ENCODE measurements at places on chromosomes 5 and 9. TPM values are rescaled to one million over a fixed set of nuclear protein-coding genes. Genes with fewer than 3 reads are reported as not detected.

WWC1 gene
- polyA plus RNA-seq, result 1.4 TPM

SLC25A2 gene
- polyA plus RNA-seq, result not detected

DNA sequence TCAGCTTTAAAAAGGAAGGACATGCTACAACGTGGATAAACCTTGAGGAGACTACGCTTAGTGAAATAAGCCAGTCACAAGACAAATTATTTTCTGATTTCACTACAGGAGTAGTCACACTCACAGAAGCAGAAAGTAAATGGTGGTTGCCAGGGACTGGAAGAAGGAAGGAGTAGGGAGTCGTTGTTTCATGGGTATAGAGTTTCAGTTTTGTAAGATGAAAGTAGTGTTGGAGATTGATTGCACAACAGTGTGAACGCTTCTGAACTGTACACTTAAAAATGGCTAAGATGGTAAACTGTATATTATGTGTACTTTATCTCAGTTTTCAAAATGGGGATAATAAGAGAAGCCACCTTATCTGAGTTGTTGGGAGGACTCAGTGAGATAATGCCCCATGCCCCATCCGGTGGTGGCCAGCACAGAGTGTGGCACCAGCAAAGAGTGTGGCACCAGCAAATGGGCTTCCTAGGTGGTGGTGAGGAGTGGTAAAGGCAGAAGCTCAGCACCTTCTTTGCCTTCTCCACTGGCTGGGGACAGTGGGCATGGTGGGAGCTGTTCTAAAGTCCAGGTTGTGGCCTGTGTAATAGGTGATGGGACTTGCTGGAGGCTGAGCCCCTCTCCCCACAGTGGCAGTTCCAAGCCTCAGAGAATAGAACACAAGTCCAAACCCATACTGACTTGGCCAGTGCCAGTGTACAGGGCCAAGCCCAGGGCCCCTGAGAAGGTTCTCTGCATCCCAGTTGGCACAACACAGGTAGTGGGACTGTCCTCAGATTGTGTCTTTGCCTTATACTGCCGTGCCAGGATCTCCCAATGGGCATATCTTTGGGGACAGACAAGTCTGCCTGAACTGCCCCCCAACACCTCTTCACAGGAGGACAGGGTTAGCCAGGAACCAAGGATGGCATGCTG lies 4.4 kb downstream of the SLC22A4 start:
- DNase-seq, result no peak

DNA sequence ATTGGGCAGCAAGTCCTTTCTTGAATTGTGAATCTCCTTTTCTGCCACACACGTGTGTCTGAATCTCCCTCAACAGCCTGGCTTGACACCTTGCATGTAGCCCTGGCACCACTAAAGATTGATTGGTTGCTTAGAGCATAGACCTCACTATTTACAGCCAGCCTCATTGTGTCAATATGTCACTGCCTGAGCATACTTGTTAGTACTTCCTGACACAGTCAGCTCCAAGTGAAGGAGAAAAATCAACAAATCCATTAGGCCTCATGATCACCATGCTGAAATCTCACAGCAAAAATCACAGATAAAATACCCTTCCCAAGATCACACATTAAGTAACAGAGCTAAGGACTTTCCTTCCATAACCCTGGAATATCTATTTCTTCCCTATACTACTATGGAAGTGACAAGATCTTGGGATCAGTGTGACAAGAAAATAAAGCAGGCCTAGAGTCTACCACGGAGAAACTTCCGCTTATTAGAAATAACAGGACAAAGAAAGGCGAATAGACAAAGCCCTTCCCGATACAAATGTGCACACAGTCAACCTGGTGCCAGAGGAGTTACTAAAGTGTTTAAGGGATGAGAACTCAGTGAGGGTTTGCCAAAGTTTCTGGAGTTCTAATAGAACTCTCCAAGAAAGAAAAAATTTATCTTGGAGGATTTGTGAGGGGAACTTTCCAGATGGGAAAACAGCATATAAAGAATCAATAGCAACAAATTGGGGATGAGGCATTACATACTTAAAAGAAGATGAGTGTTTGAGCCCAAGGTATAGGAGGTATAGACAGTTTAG lies 5.6 kb upstream of the ARL15 start:
- DNase-seq, result no peak

GRCh38 chr5:125668884-125669283 lies 754.3 kb upstream of the GRAMD2B start:
- DNase-seq, result no peak

DNA sequence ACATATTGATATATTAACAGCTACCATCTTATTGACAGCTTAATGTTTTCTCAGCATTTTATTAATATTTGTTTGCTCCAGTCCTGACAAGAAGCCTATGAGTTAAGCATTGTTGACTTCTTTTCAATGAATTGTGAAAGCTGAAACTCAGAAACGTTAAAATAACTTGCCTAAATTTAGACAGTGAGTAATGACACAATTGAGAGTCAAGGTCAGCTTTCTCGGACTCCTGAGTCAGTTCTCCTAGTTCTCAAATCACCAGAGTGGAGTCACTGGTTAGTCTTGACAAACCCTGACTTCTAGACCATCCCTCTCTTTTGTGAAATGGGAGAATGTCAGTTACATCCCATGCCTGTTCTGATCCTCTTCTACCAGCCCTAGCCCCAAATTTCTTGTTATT lies 222.7 kb upstream of the ACO1 start:
- DNase-seq, result no peak

- no peak for DNase-seq
Observed at GRCh38 chr9:2013743-2014475, 1.2 kb upstream of the SMARCA2 start.
